GM10248 (cell line): ENCODE measurements at places on chromosomes 7 and 10.
A peak's percentile ranks its signal among the peaks of the same experiment; 100 is the strongest.

GRCh38 chr10:119575506-119575905, 21.3 kb downstream of the TIAL1 start:
- no peak for DNase-seq

GRCh38 chr10:27223964-27224363, 16.6 kb downstream of the ACBD5 start:
- DNase-seq = no peak

GRCh38 chr10:452512-453426, 236.7 kb downstream of the DIP2C start:
- no peak for DNase-seq

DNA sequence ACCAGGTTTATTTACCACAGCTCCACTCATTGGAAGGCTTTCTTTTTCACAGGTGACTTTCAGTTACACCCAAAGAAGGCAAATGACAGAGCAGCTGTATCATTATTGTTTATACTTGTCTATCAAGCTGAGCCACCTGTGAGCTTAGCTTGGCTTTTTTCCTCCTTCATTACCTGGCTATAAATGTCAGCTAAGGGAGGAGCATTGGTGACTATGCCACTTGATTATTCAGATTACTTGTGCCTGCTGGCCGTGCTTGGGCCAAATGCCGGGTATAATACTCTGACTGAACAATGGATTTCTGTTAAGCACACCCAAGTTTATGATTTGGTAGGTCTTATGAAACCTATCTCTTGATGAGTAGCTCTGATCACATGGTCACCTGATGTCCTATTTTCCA, 9.9 kb upstream of the GNAT3 start:
- no peak for DNase-seq

GRCh38 chr7:128030654-128031611, at the start of gene LRRC4:
TSS of gene LRRC4 (minus strand) at chr7:128031437. CDS start at chr7:128030640, 797 bp downstream.
- peak; percentile 69 for DNase-seq

DNA sequence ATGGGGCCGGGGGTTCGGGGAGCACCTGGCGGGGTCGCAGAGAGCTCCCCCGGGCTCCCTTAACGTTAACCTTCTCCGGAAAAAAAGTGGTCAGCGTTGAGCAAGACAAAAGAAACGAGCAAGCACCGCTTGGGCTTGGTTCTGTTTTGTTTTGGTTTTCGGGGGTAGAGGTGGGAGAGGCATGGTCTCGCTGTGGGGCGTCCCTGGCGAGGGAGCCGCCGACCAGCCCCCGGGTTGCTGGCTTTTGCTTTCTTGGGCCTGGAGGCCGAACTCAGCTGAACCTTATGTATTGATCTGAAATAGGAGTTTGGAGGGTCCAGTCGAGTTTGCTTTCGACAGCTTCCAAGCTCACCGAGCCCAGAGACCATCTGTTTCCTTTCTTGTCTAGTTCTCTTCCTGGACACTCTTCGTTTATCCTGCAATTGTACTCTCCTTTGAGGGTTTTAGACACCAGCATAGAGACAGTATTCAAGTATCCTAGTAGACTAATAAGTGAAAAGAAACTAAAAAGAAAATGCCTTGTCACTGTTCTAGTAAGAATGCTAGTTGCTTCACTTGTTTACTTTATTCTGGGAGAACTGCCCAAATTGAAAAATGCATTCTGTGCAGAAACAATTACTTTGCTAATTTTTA, 980 bp downstream of the FHIP2A start:
- peak; percentile 41 for DNase-seq

- peak; percentile 15 for DNase-seq
Measured at GRCh38 chr10:42988517-42989395, 88.1 kb upstream of the RET start.

DNA sequence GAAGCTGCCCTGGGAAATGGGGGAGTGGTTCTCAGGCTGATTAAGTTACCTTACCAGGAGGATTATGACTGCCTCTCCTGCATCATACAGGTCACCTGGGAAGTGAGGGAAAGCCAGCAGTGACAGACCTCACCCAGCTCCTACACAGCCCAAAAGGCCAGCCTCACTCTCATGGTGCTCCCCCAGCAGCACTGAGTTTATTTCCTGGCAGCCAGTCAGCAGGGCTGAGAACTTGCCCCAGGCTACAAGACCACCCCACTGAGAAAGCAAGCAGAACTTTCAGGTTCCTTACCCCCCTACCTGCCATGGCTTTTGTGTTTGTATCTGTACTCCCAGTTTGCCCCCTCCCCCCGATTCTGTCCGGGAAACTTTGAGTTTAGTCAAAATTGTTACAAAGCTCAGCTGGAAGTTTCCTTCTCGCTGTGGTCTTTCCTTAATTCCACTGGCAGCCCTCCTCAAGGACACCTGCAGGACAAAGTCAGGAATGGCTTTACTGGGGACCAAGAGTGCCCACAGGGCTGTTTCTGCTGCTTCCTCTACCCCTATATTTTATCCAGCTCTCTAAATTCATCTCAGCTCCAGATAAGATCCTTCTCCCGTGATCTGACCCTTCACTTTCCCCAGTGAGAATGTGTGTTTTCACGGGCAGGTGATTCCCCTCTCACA, 649.8 kb upstream of the MBL2 start:
- DNase-seq = no peak

- DNase-seq = no peak
Measured at GRCh38 chr10:50610368-50610767, 13.4 kb downstream of the SGMS1 start.

DNA sequence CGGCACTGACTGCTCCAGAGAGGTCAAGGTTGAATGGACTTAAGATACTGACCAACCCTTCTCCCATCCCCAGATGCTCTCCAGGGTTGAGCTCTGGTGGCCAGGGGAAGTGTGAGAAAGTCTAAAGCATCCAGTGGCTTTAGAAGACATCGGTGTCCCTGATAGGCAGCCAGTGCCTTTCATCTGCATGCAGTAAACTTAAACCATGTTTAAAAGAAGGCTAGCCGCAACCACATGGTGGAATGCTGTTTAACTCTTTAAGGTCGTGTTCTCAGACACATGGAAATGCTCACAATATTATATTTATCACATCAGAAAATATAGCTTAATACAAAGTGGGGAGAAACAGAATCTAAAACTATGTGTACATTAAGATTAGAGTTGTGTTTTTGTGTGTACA, 137.0 kb downstream of the CNNM2 start:
- no peak for DNase-seq

DNA sequence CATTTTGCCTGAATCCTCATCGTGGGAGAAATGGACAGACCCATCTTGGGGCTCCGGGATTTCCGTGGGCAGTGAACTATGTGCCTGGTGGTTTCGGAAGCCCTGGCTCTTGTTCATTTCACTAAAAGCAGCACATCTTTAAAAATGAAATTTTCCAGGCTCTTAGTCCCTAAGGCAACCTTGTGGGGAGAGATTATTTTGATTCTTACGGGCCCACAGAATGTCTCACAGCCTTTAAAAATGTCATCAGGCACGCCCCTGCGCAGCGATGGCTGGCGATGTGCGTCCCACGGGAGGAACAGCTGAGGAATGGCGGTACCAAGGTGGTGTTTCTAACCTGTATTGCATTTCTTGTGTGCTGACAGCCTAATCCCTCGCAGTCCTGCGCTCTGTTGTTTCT, 189.7 kb downstream of the CCDC3 start:
- no peak for DNase-seq
